T1000 (cell line): ENCODE measurements at places on chromosomes 12 and 14.

GRCh38 chr12:47361389-47362021 is 281.7 kb upstream of the AMIGO2 start:
- DNase-seq = no peak

GRCh38 chr12:54053003-54053750 is 458 bp upstream of the HOXC4 start:
- DNase-seq = no peak

- DNase-seq = no peak
Observed at GRCh38 chr14:38203929-38204718, 3.6 kb upstream of the SSTR1 start.

DNA sequence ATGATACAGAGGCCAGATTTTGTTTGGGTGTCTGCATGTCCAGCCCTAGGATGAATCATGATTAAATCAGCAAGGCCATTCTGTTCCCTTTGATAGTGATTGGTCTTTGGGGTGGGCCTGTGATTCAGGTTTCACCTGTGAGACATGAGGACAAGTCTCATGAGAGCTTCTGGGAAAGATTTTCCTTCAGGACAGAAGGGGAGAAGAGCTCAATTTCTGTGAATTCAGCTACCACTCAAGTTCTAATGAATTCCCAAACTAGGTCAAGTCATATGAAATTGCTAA is 73.4 kb downstream of the ZNF664 start:
- no peak for DNase-seq

- DNase-seq = no peak
Observed at GRCh38 chr14:99936738-99937474, 128.3 kb upstream of the EVL start.

- DNase-seq = no peak
Observed at GRCh38 chr12:39365364-39366001, 77.4 kb downstream of the KIF21A start.

DNA sequence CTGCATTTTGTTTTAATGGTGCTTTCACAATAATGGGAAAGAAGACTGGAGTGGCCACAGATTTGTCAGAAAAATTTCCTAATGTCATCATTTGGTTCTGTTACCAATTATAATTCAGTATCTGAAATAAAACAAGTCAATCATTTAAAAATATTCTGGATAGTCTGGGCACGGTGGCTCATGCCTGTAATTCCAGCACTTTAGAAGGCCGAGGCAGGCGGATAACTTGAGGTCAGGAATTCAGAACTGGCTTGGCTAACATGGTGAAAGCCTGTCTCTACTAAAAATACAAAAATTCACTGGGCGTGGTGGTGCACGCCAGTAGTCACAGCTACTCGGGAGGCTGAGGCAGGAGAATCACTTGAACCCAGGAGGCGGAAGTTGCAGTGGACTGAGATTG is 4.0 kb upstream of the LIMA1 start:
- no peak for DNase-seq

DNA sequence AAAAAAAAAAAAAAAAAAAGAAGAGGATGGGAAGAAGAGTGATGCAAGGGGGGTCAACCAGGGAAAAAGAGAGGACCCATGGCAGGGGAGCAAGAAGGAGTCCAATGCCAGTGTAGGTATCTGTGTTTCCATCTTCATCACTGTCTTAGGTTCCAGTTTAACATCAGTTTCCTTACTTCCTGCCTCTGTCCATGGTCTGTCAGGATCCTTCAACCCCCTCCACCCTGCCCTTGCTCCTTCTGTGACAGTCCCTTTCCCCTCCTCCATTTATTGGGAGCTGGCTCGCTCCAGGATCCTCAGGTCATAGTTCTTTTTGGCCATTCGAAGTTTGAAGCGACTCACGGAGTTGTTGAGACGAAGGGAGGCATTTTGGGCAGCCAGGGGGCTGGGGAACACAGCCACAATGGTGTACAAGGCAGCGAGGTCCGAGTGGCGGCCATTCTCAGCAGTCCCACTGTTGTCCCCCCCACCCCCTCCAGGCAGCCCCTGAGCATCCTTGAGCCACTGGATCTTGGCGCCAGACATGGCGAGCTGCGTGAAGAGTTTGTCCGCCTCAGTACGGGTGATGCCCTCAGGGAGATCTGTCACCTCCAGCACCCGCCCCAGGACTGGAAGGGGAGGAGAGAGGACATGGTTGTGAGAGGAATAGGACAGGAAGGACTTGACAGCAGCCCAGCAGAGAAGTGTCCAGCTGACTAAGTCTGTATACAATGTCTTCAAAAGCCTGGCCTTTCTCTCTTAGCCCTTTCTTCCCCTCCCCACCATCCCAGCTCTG is 3.7 kb upstream of the STAC3 start:
- DNase-seq = no peak

DNA sequence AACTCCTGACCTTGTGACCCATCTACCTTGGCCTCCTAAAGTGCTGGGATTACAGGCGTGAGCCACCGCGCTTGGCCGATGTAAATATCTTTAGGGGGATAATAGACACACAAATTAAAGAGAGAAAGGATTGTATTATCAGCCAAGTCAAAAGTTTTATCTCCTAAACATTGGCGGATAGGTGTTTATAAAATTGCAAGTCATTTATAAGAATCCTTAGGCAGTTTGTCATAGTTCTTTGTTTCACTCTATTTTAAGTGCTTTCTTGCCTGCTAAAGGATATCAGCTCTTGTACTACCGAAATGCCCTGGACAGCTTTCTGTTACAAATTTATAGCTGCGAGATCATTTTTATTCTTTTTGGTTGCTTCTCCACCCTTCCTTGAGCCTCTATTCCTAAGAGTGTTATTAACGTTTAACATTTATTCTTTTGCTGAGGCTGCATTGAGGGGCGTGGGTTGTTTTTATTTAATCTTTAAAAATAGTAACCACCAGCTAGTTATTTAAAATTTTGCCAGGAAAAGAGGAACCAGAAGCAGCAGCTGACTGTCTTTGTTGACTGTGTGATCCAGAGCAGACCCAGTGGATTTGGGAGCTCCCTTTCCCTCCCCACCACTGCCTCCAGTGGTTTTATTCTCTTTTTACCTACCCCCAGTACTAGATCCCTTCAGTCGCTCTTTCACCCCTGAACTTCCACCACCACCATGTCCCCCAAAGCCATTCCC is 106.4 kb downstream of the DIP2B start:
- DNase-seq = no peak

DNA sequence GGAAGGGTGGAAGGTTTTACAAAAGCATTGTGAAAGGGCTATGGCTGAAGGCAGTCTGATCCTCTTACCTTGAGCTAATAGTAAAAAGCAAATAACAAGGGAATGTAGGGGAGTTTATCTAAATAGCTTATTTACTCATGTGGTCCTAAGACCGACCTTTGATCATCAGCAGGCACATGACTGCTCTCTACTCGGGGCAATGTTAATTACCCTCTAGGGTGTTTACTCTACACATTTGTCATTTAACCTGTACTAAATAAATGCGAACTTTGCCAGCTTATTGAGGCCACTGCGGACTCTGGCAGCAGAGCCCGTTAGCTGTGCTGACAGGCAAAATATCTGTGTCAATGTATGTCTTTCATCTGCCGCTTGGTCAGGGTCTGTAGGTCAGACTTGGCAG is 768.3 kb upstream of the ATXN7L3B start:
- DNase-seq = no peak

GRCh38 chr14:99252940-99253868 is 18.8 kb downstream of the BCL11B start:
- no peak for DNase-seq

GRCh38 chr12:108722992-108723766 is 8.1 kb downstream of the CORO1C start:
- peak; percentile 20 for DNase-seq

DNA sequence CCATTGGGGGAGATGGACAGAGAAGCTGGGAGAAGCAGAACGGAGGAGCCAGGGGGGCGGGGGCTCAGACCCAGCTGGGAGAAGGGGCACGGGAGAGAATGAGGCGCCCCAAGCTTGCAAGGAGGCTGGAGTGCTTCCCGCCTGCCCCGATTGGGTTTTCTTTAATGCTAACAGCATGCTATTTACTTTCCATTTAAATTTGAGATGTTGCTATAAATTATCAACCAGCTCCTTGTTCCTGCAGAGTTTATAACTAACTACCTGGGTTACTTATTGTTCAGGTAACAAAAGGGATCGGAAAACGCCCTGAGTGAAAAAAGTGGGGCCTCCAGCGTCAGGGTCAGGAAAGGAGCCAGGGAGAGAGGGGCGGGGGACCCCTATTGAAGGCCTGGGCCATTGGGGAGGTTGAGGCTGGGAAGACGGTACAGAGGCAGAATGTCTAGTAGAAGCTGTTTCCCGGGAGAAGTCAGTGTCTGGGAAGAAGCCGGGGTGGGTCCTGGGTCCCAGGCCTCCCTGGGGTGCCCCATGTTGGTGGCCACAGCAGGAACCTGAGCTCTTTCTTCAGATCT is 2.5 kb downstream of the HNF1A start:
- DNase-seq = no peak

DNA sequence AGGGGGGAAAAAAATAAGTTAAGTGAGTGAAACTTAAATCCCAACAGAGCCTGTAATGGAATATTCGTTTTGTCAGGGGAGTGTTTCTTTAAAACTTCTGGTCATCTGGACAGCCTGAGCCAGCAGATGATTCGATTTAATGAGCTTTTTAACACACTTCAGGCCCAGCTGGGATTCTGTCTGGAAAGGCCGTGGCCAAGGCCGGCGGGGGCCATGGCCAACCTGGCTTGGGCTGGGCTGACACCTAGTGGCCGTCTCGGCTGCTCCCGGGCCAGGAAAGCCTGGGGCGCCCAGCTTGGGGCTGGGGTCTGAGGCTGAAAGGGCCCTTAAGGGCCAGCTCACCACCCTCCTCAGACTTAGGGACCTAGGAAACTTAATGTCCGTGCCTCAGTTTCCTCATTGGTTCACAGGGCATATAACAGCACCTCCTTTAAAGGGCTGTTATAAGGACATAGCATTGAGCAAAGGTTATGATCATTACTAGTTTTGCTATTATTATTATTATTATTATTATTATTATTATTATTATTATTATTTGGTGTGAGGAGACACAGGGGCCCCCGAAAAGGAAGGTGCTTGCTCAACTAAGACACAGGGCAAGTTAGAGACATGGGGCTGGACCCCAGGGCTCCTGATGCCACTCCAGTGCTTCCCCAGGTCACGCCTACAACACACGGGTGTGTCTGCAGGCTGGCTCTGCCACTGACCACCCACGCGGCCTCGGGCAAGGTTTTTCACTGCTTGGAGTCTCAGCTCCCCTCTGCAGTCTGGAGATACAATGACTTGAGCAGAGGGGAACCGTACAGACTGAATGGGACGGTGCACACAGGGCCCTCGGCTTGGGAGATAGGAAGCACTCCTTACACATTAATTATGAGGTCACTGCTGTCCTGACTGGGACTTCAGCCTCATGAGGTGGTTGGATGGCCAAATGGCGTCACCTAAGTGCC is 84.0 kb downstream of the SYNE3 start:
- no peak for DNase-seq

DNA sequence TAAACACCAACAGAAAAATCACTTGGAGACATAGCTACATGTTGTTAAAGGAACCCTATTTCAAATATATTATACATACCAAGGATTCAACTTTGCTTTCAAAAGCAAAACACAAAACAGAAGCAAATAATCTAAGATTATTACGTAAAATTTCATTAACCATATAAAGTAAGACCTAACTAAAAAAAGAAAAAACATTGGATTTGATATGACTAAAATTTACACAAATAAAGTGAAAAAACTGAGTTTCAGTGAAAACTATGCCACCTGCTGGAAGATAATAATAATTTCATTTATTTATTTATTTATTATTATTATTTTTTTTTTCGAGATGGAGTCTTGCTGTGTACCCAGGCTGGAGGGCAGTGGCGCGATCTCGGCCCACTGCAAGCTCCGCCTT is 45.2 kb downstream of the WDHD1 start:
- DNase-seq = no peak

- DNase-seq = no peak
Observed at GRCh38 chr12:54033980-54034784, 1.3 kb downstream of the HOXC5 start.

DNA sequence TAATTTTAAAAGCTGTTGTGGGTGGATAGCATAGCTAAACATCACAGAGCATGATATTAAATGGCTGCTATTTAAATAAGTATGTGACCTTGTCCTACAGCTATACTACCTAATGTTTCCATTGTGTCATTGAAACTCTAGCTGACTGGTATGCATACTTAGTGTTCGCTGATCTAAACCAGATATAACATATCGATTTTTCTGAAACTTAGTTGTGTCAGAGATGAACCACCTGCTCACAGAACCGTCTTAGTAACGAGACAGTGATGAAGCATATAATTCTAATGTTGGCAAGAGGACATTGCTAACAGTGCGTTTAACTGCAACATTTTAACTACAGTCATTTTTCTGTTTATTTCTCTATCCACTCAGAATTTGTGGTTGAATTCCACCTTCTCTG is 36.1 kb upstream of the NUAK1 start:
- no peak for DNase-seq

- no peak for DNase-seq
Observed at GRCh38 chr12:76383988-76384387, 35.8 kb upstream of the BBS10 start.

GRCh38 chr14:102882226-102882906 is 40.1 kb upstream of the AMN start:
- DNase-seq = no peak

GRCh38 chr14:104450811-104451401 is 128.7 kb upstream of the C14orf180 start:
- DNase-seq = no peak

DNA sequence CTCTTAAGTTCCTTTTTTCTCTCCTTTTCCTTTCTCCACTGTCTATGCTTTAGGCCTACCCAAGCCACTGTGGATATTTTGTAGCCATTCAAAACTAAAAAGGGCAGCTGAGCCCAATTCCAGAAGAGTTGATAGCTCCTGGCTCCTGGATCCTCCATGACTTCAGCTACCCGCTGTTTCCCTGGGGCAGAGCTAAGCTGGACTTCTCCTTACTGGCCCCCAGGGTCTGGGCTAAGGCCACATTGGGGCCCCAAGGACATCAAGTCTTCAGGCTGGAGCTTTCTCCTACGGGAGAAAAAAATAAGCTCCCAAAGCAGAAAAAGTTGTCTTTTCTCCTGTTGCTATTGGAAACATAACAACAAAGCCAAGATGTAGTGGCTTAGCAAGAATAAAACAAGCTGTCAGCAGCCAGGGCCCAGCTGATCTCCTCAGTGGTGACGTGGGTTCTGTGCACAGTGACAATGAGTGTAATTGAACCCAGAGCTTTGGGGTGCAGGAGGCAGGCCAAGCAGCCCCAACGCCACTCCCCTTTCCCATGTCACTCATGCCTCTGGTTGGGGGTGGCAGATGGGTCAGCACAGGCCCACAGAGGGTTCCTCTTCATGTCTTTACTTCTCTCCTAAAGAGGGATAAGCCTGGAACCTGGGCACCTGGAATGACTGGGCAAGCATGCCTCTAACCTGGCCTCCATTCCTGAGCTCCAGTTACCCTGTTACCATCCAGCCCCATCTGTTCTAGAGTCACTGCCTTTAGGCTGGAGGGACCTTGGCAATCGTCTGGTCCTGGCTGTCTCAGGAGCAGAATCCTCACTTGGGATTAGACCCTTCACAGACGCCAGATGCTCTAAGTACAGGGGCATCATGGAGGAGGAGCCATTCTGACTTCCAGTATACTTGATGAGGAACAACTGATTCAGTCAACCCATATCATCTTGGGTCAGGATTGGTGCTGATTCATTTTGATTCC is 171.2 kb downstream of the ZFP36L1 start:
- no peak for DNase-seq
